ENCODE measurements at places on chromosomes 3 and 15.

DNA sequence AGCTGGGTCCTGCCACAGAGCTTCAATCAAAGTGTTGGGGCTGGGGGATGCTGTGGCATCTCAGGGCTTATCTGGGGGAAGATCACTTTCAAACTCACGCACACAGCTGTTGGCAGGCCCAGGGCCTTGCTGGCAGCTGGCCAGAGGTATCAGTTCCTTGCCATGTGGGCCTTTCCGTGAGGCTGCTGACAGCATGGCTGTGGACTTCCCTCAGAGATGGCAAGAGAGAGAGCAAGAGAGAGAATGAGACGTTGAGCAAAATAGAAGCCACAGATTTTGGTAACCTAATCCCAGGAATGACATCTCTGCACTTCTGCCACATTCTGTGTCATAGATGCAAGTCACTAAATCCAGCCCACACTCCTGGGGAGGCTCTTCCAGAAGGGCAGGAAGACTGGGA, 91.0 kb downstream of the TPRG1 start:
- no peak for DNase-seq

DNA sequence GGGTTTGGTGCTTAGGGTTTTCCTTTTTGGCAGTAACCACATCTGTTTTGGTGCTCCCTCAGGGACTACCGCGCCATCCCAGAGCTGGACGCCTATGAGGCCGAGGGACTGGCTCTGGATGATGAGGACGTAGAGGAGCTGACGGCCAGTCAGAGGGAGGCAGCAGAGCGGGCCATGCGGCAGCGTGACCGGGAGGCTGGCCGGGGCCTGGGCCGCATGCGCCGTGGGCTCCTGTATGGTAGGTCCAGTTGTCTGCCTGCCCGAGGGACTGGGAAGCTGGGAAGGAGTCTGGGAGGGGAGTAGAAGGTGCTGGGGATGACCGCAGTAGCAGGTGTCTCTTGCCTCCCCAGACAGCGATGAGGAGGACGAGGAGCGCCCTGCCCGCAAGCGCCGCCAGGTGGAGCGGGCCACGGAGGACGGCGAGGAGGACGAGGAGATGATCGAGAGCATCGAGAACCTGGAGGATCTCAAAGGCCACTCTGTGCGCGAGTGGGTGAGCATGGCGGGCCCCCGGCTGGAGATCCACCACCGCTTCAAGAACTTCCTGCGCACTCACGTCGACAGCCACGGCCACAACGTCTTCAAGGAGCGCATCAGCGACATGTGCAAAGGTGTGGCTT, 6.4 kb downstream of the MCM2 start:
- no peak for DNase-seq

- DNase-seq = no peak
Measured at GRCh38 chr15:31590609-31591008, 264.0 kb downstream of the KLF13 start.

GRCh38 chr3:143480344-143480743, 360.8 kb downstream of the CHST2 start:
- DNase-seq = no peak

DNA sequence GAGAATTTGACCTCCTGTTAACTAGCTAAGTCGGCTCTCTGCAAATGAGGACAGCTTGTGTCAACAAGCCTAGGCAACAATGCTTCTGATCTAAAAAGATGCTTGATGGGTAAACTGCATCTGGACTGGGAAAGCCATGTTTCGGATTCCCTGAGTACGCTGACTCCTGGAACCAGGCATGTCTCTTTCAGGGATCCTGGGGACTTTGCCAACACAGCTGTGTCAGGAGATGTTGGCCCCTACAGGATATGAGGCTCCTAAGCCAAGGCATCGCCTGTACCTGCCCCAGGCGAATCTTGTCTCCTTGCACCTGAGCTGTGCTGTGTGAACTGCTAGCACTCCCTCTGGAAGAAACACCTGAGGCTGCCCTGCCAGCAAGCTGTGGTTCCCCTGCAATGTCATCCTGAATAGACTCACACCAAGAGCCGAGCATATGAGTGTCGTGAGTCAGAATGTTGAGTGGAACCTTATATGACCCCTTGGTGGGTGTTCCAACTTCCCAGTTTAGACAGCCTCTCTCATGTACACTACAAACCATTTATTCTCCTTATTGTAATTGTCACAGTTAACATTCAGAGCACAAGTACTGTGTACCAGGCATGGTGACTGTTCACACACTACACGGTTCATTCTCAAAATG, 17.0 kb downstream of the EOGT start:
- DNase-seq = no peak

DNA sequence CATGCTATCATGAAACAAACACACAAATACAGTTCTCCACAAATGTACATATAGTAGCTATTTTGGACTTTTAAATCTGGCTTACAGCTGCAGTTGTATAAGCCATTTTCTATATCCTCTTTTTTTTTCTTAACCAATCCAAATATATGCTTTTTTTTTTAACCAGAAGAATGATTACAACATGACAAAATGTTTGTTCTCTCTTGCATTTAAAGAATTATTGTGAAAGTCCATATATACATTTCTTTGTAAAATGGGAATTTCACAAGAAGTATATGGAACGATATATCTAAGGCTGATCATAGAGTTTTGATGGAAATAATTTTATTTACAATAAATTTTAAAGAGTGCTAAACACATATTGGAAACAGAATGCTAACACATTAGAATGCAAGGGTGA, 95.6 kb downstream of the CD200R1L start:
- DNase-seq = no peak

- DNase-seq = no peak
Measured at GRCh38 chr3:115081444-115081843, 65.6 kb downstream of the ZBTB20 start.

DNA sequence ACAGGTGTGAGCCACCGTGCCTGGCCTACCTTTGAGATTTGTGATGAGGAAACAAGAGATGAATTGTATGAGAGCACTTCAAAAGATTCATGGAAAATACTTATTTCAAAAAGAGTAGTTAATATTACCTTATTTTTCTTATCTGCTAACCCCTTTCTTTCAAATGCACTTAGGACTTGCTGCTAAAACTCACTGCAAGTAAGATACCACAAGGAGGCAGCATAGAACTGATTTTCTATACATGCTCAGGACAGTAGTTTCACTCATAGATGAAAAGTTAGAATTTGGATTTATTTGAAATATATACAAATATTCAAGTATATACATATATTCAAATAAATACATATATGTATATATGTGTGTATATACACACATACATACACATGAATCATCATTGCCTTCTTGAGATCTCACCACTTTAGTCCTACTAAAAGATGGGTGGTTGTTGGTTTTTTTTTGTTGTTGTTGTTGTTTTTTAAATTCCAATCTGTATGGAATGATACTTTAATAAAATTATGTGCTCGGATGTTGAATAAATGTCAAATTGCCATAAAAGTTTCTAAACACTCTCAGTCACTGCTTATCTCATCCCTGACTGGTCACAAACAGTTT, 2.4 kb downstream of the CCNDBP1 start:
- DNase-seq = no peak

GRCh38 chr3:72447059-72447946, 400.9 kb downstream of the SHQ1 start:
- DNase-seq = peak; percentile 83

GRCh38 chr3:8954938-8955763, 8.1 kb downstream of the RAD18 start:
- no peak for DNase-seq

Data from activated CD4-positive, CD25-positive, alpha-beta regulatory T cell treated with anti-CD3 and anti-CD28 coated beads, Interleukin-2, amount 50 U/mL, for 16 hours (primary cell).